ENCODE measurements at places on chromosomes 3 and 15.

DNA sequence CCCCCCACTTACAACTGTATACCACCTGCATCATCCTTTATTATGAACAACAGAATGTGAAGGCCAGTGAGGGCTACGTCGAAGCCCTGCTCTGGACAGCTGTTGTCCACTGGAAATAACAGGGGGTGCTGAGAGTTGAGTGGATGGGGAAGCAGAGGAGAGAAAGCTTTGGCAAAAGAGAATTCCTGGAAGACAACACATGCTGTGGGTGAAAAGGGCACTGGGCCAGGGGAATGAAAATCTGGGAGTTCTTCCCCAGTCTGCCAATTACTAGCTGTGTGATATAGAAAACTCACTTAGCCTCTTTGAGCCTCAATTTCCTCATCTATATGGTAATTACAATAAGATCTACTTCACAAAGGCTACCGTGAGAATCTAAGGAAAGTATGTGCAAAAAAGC, 40.7 kb downstream of the FSTL1 start:
- H3K4me3 ChIP-seq, result no peak overlapping the region
- H3K27ac ChIP-seq, result no peak overlapping the region
- DNase-seq, result no peak
- peaks cover 4% of the 10 kb centered on the region for H3K27me3 ChIP-seq
- H3K4me1 ChIP-seq, result peaks cover 26% of the 10 kb centered on the region

DNA sequence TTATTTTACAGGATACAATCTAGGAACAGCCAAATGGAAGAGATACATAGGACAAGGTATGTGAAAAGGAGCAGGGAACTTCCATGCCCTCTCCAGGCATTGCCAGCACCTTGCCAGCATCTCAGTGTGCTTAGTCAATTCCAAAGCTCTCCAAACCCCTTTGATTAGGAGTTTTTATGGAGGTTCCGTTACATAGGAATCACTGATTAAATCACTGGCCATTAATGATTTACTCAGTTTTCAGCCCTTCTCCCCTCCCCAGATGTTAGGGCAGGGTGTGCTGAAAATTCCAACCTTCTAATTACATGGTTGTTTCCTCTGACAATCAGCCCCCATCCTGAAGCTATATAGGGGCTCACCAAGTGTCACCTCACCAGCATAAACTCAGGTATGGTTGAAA, 11.5 kb downstream of the MYLK start:
- H3K4me1 ChIP-seq, result no peaks in the 10 kb centered on the region
- no peak for DNase-seq
- no peak overlapping the region for H3K27ac ChIP-seq
- no peaks in the 10 kb centered on the region for H3K27me3 ChIP-seq

GRCh38 chr15:86759800-86760523, 680.3 kb downstream of the AGBL1 start:
- peaks cover 6% of the 10 kb centered on the region for H3K4me1 ChIP-seq
- no peak overlapping the region for H3K4me3 ChIP-seq
- no peaks in the 10 kb centered on the region for H3K27me3 ChIP-seq
- no peak overlapping the region for H3K27ac ChIP-seq
- no peaks in the 10 kb centered on the region for H3K36me3 ChIP-seq

- H3K4me1 ChIP-seq, result no peaks in the 10 kb centered on the region
- H3K27me3 ChIP-seq, result no peaks in the 10 kb centered on the region
- H3K36me3 ChIP-seq, result no peaks in the 10 kb centered on the region
- no peak overlapping the region for H3K27ac ChIP-seq
- DNase-seq, result no peak
These were observed 267.8 kb downstream of the RAP2B start for GRCh38 chr3:153429821-153430220.

DNA sequence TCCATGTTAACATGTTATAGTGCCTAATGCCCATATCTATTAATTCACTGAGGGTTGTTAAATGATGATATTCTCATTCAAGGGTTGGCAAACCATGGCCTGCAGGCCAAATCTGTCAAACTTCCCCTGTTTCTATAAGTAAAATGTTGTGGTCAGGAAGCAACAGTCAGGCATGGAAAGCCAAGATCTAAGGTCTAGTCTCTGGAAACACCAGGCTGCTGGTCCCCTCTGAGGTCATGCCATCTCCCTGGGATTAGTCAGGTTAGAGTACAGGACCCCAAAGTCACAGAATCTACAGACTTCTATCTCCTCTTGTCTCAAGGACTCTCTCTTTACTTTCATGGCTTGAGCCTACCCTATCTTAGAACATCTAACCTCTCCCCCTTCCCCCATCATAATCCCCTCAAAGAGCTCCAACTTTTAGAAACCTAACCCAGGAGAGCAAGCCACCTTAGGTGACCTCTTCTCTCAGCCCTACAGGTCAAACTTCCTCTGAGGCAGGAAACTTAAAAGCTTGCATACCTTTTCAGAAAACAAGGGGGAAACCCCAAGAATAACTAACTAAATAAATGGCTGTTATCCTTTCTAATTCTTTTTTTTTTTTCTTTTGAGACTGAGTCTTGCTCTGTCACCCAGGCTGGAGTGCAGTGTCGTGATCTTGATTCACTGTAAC, 15.3 kb upstream of the HERC1 start:
- H3K27me3 ChIP-seq, result peaks cover 2% of the 10 kb centered on the region
- no peak for DNase-seq
- no peaks in the 10 kb centered on the region for H3K36me3 ChIP-seq
- H3K27ac ChIP-seq, result no peak overlapping the region

- no peaks in the 10 kb centered on the region for H3K4me1 ChIP-seq
- no peak overlapping the region for H3K4me3 ChIP-seq
- H3K36me3 ChIP-seq, result no peaks in the 10 kb centered on the region
These were observed 543.0 kb upstream of the KCNMB2 start for GRCh38 chr3:177992993-177993970.

DNA sequence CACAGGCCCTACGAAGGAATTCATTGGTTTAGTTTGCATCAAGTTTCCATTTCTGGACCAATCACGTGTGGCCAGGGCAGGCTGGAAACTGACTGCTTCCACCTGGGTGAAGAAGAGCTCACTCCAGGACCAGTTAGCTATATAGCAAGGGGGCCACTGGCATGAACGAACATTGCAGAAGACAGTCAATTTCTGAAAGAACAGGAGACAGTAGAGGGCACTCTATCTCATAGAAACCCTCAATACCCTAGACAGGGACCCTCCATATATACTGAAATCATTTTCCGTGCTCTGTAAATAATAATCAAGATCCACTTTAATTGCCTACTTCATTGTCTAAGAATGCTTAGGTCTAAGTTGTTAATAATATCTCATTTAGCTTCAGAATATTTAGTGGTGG, 215.6 kb downstream of the CADPS start:
- H3K36me3 ChIP-seq, result no peaks in the 10 kb centered on the region
- no peak overlapping the region for H3K4me3 ChIP-seq
- no peak for DNase-seq

DNA sequence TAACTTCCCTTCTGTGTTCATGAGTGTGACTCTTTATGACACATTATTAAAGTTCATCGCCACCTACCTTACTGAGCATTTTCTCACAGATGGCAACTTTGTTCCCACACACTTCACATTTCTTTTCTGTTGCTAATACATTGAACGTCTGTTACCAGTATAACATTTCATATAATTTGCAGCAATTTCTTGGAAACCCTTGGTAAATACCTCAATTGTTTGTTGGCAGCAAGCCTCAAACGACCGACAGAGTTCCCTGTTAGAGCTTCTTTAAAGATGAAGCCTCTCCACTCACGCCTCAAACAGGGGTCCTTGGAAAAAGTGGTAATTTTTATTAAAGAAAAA, 3.2 kb upstream of the CHSY1 start:
- peaks cover 10% of the 10 kb centered on the region for H3K4me1 ChIP-seq
- no peaks in the 10 kb centered on the region for H3K36me3 ChIP-seq
- no peak overlapping the region for H3K27ac ChIP-seq
- DNase-seq, result no peak
- H3K4me3 ChIP-seq, result no peak overlapping the region

DNA sequence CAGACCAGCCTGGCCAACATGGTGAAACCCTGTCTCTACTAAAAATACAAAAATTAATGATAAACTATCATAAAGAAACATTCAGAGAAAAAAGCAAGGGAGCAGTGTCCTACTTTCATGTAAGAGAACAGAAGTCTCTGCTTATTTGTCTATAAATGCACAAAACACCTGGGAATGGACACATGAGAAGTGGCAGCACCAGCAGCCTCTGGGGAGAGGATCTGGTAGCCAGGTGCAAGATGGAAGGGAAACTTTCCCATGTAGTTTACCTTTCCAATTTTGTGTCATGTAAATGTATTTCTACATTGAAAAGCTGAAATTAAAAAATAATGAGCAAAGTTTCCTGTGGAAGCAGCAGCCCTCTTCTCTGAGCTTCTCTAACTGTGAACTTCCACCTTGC, 18.8 kb downstream of the SCAP start:
- H3K4me3 ChIP-seq, result no peak overlapping the region
- no peaks in the 10 kb centered on the region for H3K4me1 ChIP-seq
- DNase-seq, result no peak
- no peak overlapping the region for H3K27ac ChIP-seq
- H3K27me3 ChIP-seq, result no peaks in the 10 kb centered on the region
- peaks cover 7% of the 10 kb centered on the region for H3K36me3 ChIP-seq

- H3K36me3 ChIP-seq, result no peaks in the 10 kb centered on the region
- DNase-seq, result no peak
- H3K27me3 ChIP-seq, result no peaks in the 10 kb centered on the region
- no peak overlapping the region for H3K27ac ChIP-seq
- no peak overlapping the region for H3K4me3 ChIP-seq
- H3K4me1 ChIP-seq, result no peaks in the 10 kb centered on the region
These were observed 332.9 kb upstream of the TGFBR2 start for GRCh38 chr3:30273304-30274072.

- H3K27me3 ChIP-seq, result peaks cover 10% of the 10 kb centered on the region
- H3K4me1 ChIP-seq, result peaks cover 49% of the 10 kb centered on the region
- no peak for DNase-seq
- H3K27ac ChIP-seq, result no peak overlapping the region
These were observed 126.6 kb downstream of the IGF1R start for GRCh38 chr15:98774756-98775497.

GRCh38 chr15:69852482-69852881, 245.2 kb downstream of the TLE3 start:
- no peak overlapping the region for H3K4me3 ChIP-seq
- no peak for DNase-seq
- H3K36me3 ChIP-seq, result no peaks in the 10 kb centered on the region
- no peak overlapping the region for H3K27ac ChIP-seq
- peaks cover 46% of the 10 kb centered on the region for H3K4me1 ChIP-seq

GRCh38 chr3:55899887-55900286, 412.8 kb upstream of the WNT5A start:
- peaks cover 6% of the 10 kb centered on the region for H3K4me1 ChIP-seq
- H3K4me3 ChIP-seq, result no peak overlapping the region
- H3K27me3 ChIP-seq, result no peaks in the 10 kb centered on the region
- H3K27ac ChIP-seq, result no peak overlapping the region
- DNase-seq, result peak; percentile 19

- H3K4me1 ChIP-seq, result peaks cover 31% of the 10 kb centered on the region
- peaks cover 6% of the 10 kb centered on the region for H3K27me3 ChIP-seq
- peak overlapping the region; percentile 74 for H3K27ac ChIP-seq
These were observed 5.6 kb downstream of the HES1 start for GRCh38 chr3:194141415-194142155.

GRCh38 chr3:170811515-170811914, 58.5 kb downstream of the RPL22L1 start:
- H3K4me3 ChIP-seq, result no peak overlapping the region
- H3K4me1 ChIP-seq, result peaks cover 20% of the 10 kb centered on the region
- DNase-seq, result no peak
- no peak overlapping the region for H3K27ac ChIP-seq
- H3K27me3 ChIP-seq, result peaks cover 6% of the 10 kb centered on the region

- DNase-seq, result no peak
- H3K4me1 ChIP-seq, result no peaks in the 10 kb centered on the region
- H3K4me3 ChIP-seq, result no peak overlapping the region
- H3K27ac ChIP-seq, result no peak overlapping the region
- H3K27me3 ChIP-seq, result no peaks in the 10 kb centered on the region
These were observed 170.9 kb downstream of the ERC2 start for GRCh38 chr3:56297281-56297840.

- no peak overlapping the region for H3K27ac ChIP-seq
- DNase-seq, result no peak
- H3K36me3 ChIP-seq, result peaks cover 16% of the 10 kb centered on the region
- no peak overlapping the region for H3K4me3 ChIP-seq
- H3K27me3 ChIP-seq, result peaks cover 5% of the 10 kb centered on the region
- H3K4me1 ChIP-seq, result peaks cover 12% of the 10 kb centered on the region
These were observed 20.4 kb downstream of the SEC61A1 start for GRCh38 chr3:128072454-128073184.

DNA sequence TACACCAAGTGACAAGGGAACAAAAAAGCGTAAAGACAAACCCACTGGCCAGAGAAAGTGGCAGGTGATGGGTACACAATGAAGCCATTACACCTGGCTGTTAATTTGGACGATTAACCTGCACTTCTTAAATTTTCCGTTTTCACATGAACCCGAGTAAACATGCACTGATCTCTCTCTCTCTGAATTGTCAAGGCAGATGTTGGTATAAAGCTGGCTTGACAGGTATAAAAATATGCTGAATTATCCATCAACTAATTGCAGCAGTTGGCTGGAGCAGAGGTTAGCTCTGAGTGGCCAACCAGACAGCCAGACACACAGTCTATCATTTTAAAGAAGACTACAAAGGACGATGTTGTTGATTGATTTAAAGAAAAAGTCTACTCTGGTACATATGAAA, 561.7 kb upstream of the ALCAM start:
- no peak overlapping the region for H3K4me3 ChIP-seq
- H3K36me3 ChIP-seq, result no peaks in the 10 kb centered on the region
- H3K27me3 ChIP-seq, result no peaks in the 10 kb centered on the region

DNA sequence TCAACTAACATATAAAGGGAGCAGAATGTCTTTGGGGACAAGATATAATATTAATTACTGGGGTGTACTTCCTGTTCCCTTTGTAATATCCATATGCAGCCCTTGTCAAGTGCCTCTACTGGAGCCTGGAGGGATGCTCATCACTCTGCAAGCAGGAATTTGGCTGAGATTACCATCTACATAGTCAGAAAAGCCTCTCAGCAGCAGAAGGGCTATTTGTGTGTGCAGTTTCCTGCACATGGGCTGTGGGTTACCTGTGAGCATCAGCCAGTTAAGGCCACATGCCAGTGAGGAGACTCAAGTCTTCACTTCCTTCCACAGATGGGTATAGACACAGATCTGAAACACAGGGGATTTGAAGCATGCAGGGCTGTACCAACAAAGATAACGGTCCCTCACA, 278.1 kb upstream of the PLSCR5 start:
- no peaks in the 10 kb centered on the region for H3K36me3 ChIP-seq
- no peak for DNase-seq
- peaks cover 4% of the 10 kb centered on the region for H3K4me1 ChIP-seq

DNA sequence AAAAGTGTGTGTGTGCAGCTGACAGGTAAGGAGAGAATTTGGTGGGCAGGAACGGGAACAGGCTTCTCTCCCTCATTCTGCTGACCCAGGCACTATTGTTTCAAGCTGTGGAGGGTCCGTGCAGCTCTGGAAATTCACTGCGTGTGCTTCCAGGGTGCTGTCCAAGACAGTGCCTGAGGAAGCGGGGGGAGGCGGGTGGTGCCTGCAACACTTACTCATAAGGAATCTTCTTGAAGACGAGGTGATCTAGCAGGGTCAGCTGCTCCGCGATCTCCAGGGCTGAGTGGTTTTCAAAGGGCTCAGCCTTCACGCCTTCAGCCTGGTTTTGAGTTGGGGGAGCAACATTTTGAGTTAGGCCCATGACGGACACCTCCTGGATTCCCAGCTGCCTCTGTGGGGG, 46.6 kb upstream of the CTSH start:
- H3K27me3 ChIP-seq, result peaks cover 7% of the 10 kb centered on the region
- peaks cover 7% of the 10 kb centered on the region for H3K4me1 ChIP-seq
- no peak overlapping the region for H3K27ac ChIP-seq
- H3K36me3 ChIP-seq, result no peaks in the 10 kb centered on the region
- no peak overlapping the region for H3K4me3 ChIP-seq
